Activated T-helper 1 cell treated with anti-CD3 and anti-CD28 coated beads, Interleukin-12 subunit alpha, Interleukin-12 subunit beta, Interleukin-2, Interleukin-4 antibody, amounts not matched to agents 30 ng/mL and 10 ng/mL and 1 ng/mL, durations not matched to agents 14 hours and 24 hours and 36 hours (primary cell): ENCODE measurements at places on chromosomes 1 and 21.

- no peak for DNase-seq
These were observed 7.3 kb downstream of the PSEN2 start for GRCh38 chr1:226877669-226878068.

DNA sequence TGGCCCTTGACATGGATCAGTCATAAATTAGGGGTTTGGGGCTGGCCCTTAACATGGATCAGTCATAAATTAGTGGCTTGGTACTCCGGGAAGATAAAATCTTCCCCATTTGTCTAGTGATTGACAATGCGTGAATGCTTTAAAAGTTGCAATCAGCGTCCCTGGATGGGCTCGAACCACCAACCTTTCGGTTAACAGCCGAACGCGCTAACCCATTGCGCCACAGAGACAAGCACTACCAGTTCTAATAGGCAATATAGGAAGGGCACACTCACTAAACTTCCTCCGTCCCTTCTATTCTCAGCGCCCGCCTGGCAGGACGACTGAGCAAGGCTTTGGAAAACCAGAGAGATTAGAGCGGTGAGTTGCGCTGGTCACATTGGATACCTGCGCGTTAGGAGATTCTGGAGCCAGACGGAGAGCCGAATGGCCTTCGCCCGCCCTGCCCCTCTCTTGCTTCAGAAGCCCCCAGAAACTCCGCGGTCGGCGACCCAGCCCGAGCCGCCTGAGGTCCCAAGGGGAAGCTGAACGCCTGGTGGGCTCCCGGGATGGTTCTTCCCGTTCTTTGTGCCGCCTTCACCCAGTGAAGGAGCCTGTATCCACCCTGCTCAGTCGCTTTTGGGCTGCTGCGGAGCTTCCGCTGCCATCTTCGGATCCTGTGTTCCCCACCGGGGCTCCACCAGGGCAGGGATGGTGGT, 235.9 kb downstream of the FAM72C start:
- DNase-seq: no peak

- no peak for DNase-seq
These were observed 109.0 kb upstream of the ESRRG start for GRCh38 chr1:216832192-216832591.

- no peak for DNase-seq
These were observed 260.3 kb upstream of the SGIP1 start for GRCh38 chr1:66273656-66274055.

DNA sequence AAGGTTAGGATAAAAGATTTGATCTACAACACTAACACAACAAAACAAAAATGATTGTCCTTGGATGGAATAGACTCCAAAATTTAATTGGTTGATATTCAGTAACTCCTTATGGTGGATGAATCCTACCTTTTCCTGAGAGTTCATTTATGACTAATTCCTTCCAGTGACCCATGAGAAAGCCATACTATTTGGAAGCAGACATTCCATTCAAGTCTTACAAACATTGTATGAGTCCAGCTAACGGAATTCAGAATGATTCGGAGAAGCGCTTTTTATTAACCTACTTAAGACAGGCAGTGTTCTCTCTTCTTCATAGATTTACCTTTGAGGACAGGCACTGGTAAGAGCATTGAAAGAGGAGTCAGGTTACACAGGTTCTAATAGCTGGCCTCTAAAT, 155.6 kb upstream of the ZNF648 start:
- DNase-seq: no peak

GRCh38 chr1:22827666-22828483, 117.2 kb downstream of the EPHB2 start:
- DNase-seq: no peak

DNA sequence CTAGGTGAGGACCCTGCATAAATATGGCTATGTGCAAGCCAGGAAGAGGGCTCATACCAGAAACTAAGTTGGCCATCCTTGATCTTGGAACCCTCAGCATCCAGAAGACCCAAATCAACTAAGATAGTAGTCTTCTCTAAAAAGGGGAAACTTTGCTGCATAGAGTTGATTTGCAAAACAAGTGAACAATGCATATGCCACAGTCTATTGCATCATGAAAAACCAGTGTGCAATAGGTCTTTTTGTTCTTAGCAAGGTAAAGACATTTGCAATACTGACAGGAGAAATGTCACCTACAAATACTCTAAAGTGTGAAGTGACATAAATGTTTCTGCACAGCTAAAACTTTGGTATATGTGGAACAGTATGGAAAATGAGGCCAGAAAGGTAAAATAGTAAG, 2.0 kb upstream of the IFI16 start:
- no peak for DNase-seq

- no peak for DNase-seq
These were observed 7.0 kb downstream of the EPB41 start for GRCh38 chr1:28921286-28921869.

GRCh38 chr1:29633771-29634170, 397.4 kb downstream of the PTPRU start:
- no peak for DNase-seq

- no peak for DNase-seq
These were observed 8.6 kb downstream of the ST6GALNAC3 start for GRCh38 chr1:76083189-76083588.
